Neural crest cell (in vitro differentiated cells): ENCODE measurements at places on chromosomes 1 and 21. TPM values are rescaled to one million over a fixed set of nuclear protein-coding genes. Genes with fewer than 3 reads are reported as not detected.

The FAM163A gene
- total RNA-seq, result not detected in 2 replicates

GRCh38 chr1:7263021-7263960 lies 478.0 kb downstream of the CAMTA1 start:
- H3K36me3 ChIP-seq, result peaks cover 4% of the 10 kb centered on the region
- DNase-seq, result no peak
- H3K4me1 ChIP-seq, result peaks cover 3% of the 10 kb centered on the region
- no peaks in the 10 kb centered on the region for H3K27me3 ChIP-seq

GRCh38 chr1:225441314-225442122 lies 13.7 kb upstream of the LBR start:
- no peak overlapping the region for H3K4me3 ChIP-seq
- no peak overlapping the region for H3K27ac ChIP-seq
- no peaks in the 10 kb centered on the region for H3K36me3 ChIP-seq
- peaks cover 23% of the 10 kb centered on the region for H3K4me1 ChIP-seq
- no peak for DNase-seq

GRCh38 chr1:227378181-227378580 lies 59.9 kb upstream of the CDC42BPA start:
- peaks cover 51% of the 10 kb centered on the region for H3K4me1 ChIP-seq
- peaks cover 2% of the 10 kb centered on the region for H3K36me3 ChIP-seq
- no peaks in the 10 kb centered on the region for H3K27me3 ChIP-seq
- H3K27ac ChIP-seq, result peak overlapping the region; percentile 95

- no peak overlapping the region for H3K4me3 ChIP-seq
- no peak for DNase-seq
- peak overlapping the region; percentile 54 for H3K27ac ChIP-seq
- H3K27me3 ChIP-seq, result no peaks in the 10 kb centered on the region
- peaks cover 15% of the 10 kb centered on the region for H3K36me3 ChIP-seq
These were observed 151.1 kb downstream of the LYPLAL1 start for GRCh38 chr1:219324629-219325367.
